ENCODE measurements at places on chromosomes 7 and 10.

DNA sequence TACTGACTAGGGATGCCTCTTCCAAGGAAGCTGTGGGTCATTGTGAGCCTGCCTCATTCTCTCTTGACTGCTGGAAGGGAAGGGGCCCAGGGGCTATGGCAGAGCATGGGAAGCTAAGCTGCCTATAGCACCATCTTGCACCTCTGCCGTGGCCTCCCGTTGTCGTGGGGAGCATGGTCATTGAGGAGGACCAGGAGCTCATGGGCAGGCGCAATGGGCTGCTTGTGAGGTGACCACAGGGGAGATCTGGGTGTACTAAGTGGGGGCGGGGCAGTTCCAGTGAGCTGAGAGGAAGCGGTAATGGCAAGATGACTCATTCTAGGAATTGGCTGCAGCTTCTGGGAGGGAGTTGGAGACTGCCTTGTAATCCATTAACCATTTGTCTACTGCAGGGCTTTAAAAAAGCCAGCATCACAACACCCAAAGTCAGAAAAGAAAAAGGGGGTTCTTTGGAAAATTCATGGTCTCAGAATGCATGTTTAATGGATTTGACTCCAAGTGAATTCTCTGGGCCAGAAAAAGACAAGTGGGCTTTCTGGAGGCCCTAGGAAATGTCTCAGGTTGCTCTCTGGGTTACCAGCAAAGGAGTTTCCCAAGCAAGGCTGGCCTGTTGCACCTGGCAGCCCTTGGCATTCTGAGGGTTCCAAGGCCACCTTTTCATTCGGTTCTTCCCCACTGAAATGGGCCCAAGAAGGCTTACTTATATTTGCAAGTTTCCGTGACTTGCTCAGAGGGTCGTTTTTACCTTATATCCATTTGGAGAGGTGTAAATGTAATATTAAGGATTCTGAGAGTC is 3.6 kb downstream of the DUSP5 start:
- no peak for DNase-seq

GRCh38 chr7:80403686-80404241 is 108.1 kb downstream of the GNAT3 start:
- no peak for DNase-seq

GRCh38 chr10:73168465-73168803 is 515 bp downstream of the FAM149B1 start:
- no peak for DNase-seq

DNA sequence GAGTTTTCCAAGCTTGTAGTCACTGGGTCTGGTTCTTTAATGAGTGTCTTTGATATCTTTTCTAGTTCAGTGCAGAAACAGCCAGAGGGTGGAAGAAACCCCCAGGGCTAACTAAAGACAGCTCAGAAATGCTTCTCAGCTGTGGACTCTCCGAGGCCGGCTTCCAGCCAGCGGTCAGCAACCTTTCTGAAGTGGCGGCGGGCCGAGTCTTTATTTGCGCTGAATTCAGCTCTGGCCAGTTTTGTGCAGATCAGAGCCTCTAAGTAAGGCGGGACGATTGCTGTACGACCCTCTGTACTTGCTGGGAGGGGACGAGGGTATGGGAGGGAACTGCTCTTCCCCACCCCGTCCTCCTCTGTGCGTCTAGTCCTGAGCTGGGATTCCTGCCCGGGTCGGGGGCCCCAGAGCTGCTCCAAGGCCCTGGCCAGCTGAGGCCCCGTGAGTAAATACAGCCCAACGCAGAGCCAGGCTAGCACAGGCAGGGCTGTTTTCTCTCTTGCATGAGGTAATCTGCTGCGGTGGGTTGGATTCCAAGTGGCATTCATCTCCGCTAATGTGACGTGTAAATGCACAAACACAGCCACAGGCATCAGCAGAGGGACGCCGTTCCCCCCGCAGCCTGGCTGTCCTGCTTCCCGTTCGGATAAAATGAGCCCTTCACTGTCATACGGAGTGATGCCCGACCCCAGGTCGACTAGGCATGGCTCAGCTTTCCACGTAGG is 159.8 kb downstream of the PIP4K2A start:
- no peak for DNase-seq

DNA sequence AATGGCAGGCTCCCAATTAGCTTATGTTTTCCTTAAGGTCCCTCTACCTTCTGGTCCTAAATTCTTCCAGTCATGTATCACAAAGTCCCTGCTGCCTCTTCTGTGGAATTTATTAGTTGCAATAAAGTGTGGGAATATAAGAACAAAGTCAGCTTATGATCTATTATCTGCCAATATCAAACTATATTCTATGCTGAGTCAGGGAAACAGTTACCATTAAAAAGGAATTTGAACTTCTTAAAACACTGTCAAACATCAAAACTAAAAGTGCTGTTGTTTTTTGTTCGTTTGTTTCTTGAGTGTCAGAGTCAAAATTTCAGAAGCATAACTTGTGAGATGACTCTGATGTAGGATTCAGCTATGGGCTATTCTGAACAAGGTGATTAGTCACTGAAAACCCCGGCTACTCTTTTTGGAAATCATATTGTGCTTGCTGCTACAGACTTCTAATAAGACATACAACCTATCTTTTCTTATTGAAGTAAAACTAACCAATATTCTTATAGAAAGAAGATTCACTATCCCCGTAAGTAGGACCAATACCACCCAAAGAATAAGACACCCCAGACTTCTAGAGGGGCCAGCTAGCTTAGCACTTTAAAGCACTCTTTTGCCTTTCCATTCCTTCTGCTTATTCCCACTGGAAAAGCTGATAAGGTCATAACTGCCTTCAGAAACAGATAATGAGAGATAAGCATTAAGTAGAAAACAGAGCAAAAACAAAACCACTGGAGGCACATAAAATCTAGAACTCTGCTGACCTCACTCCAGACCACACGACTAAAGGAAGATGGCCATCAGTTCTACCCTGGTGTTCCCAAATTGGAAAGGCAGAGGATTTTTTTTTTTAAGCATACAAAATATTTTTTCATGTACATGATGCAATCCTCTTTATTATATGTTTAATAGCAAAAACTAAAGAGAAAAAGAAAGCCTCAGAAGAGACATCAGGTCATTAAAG is 370.6 kb downstream of the PARD3 start:
- no peak for DNase-seq

DNA sequence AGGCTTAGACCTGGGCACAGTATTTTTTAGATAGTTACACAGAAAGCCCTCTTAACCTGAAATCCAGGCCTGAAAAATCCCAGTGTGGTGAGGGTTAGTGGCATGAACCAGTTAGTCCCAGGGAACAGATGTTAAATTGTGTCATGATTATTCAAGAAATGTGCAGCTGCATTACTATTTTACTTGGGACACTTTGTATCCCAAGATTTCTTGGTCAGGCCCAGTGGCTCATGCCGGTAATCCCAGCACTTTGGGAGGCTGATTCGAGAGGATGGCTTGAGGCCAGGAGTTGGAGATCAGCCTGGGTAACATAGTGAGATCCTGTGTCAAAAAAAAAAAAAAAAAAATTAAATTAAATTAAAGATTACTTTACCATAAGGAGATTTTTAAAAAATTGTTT is 36.0 kb upstream of the OTUD1 start:
- DNase-seq = no peak
